ENCODE measurements at places on chromosomes 7 and 10. TPM values are rescaled to one million over a fixed set of nuclear protein-coding genes. Genes with fewer than 3 reads are reported as not detected.
A peak's percentile ranks its signal among the peaks of the same experiment; 100 is the strongest.

ATG9B gene
- total RNA-seq = under 0.01 TPM

RBP3 gene
- not detected for total RNA-seq

COL13A1 gene
- 33.6 TPM for total RNA-seq

SPDYE8 gene
- not detected for total RNA-seq

ANKRD61 gene
- total RNA-seq = 0.07 TPM

DNA sequence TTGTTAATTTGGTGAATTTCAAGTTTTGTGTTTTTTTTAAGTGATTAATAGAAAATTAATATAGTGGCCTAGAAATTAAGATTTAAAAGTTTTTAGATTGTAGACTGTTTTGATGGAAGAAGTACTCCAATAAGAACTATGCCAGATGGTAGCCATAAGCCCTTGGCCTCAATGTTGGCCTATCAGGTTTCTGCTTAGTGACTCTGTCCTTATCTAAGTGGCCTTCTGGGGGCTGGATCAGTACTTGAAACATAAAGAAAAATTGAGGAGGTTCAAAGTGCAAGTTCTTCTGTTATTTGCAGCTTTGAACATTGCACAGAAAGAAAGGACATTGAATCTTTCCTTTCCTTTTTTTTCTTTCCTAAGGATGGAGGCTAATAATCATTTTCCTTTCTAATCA, 9.9 kb downstream of the CCDC126 start:
- no peak for DNase-seq

- DNase-seq = no peak
These were observed 213.0 kb upstream of the PLXNA4 start for GRCh38 chr7:132789281-132789680.

DNA sequence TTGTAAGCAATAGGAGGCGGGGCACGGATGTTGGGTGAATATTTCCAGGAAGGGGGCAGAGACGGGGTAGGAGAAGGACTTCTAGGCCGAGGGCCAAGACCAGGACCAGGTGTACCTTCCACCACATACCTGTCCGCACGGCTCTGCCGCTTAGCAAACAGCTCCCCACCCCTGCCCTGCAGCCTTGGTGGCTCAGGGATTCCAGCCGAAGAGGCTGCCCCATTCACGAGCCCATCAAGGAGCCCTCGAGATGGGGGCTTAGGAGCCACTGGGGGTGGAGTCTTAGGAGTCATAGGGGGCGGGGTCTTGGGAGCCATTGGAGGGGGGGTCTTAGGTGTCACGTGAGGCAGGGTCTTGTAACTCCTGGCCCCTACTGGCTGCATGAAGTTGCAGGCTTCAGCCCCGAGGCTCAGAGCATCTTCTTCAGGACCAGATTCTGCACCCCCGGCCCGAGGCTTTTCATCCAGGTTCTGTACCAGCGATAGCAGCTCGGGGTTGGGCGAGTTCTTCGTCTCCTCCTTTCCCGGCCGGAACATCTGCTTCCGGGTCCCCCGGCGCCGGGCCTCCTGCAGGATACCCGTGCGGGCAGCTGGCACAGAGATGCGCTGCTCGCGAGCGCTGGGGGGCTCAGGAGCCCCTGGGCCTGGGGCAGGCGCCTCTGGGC, 6.1 kb upstream of the MYOZ1 start:
- DNase-seq = no peak

DNA sequence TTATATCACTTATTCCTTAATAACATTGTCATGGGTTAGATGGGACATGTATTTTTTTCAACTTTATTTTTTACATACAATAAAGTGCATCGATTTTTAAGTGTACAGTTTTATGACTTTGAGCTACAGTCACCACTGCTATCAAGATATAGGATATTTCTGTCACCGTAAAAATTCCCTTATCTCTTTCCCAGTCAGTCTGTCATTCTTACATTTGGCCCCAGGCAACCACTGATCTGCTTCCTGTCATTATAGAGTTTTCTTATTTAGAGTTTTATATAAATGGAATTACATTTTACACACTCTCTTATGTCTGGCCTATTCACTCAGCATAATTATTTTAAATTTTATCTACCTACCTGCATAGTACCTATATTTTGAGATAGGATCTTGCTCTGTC, 145.2 kb downstream of the AUTS2 start:
- no peak for DNase-seq

DNA sequence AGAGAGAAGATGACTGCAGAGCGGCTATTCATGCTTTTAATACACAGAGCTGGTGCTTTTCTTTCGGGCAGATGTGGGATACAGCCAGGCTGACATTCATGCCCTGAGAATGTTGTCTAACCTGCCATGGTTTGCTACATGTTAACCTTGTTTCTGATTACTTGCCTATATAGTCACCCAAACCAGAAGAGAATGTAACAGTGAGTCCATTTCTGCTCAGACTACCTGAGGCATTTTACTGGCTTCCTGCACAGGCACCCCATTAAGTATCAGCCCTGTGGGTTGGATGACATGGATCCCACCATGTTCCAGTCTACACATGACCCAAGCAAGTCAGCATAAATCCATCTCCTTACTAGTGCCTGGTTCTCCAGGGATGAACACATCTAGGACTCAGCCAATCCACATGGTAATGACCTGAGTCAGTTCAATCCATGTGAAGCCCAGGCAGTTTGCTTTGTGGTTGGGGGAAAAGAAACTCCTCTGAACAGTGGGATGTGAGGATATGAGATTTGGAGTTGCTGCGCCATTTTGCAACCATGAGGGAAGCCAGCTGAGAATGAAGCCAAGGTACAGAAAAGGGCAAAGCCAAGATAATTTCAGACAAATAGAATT, 55.7 kb upstream of the MKX start:
- DNase-seq = no peak

DNA sequence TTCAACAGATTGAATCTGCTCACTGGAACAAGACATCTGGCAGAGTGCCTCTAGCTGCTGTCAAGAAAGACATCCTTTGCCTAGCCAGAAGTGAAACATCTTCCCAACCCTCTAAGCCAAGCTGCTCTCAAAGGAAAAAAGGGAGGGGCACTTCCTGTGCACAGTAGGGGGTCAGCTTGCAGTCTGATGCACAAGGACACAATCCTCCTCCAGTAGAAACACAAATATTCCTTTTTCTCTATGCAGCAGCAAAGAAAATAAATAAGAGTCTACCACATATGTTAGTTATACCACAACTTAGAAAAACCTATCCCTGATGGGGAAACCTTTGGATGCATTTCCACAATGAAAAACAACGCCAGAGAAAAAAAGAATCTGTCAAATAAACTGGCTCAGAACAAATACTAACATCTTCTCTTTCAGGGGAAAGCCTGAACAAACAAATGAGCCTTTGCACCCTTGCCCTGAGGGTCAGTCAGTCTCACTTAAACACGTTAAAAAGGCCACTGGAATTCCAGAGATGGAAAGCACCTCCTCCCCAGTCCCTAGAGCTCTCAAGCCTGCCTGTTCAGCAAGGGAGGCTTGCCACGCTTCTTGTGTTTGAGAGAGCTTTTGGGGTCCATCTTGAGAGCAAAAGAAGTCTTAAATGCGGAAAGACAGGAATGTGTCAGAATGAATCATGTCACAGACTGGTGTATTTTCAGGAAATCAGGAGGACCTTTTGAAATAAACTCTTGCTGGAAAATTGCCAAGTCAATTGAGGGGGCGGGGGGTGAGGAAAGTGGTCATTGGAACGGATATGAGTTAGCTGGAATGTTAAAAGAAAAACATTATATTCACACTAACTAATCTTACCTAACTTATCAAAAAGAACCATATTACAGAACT, 7.5 kb downstream of the LAMB1 start:
- DNase-seq = peak; percentile 91

DNA sequence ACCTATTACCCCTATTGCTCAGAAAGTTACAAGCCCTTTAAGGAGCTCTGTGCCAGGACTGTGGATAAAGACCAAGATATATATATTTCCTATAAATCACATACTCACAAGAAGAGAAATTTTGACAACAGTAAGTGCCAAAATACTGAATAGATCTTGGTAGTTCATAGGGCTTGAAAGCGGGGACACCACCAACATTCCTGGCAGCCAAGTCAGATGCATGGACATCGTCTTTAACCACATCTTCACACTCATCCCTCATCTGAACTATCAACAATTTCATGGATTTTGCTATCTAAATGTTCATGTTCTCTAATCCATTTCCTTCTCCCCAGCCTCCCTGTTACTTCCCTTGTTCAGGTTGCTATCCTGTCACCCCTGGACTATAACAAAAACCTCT, 67.5 kb upstream of the LRRC17 start:
- no peak for DNase-seq

- no peak for DNase-seq
These were observed 223.3 kb downstream of the IMMP2L start for GRCh38 chr7:111339006-111339405.

DNA sequence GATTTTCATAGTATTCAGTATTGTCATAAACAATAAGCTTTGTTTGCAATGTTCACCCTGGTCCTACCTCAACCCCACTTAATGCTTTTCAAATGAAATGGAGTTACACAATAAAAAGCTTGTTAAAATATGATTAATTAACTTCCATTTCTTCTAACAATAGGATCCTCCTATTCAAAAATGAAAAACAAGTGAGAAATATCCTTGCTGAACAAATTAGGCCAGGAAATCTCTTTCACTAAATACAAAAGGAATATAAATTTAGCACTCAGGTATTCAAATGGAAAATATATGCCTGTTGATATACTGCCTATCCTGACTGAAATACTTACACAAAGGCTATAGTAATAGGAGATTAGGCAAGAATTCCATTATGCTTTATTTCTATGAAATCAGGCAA, 323.4 kb upstream of the GRM3 start:
- DNase-seq = no peak
